Effector memory CD4-positive, alpha-beta T cell (primary cell): ENCODE measurements at places on chromosomes 4 and X.

- DNase-seq = no peak
Observed at GRCh38 chrX:7147413-7147977, at the start of gene STS. Gene STS (plus strand): TSS chrX:7147712. CDS start chrX:7253200, 105,488 bp downstream.

DNA sequence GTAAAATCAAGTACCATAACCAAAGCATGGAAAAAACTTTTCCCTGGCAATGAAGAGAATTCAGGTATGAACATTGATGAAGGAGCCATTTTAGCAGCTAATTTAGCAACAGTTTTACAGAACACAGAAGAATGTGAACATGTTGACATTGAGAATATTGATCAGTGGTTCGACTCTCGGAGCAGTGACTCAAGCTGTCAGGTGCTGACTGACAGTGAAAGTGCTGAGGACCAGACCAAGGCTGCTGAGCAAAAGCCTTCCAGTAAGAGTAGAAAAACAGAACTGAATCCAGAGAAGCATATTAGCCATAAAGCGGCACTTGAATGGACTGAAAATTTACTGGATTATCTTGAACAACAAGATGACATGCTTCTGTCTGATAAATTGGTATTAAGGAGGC, 2.8 kb downstream of the TIGD2 start:
- DNase-seq = no peak

DNA sequence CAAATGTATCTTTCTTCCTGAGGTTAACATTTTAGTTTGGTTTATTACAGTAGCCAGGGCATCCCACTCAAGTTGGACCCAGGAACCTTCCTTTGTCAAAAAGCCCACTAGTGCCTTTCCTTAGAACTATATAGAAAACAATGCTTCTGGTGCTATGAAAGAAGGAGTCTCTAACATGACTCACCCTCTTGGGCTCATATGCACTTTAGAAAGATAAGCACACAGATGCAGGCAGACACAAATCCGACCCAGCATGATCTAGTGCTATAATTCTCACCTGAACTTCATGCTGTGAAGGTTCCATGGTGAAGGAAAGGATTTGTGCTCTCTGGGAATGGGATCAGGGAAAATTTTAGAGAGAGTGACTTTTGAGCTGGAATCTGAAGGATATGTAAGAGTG, 289.4 kb downstream of the ANKRD50 start:
- no peak for DNase-seq

- DNase-seq = no peak
Observed at GRCh38 chr4:37555322-37555721, 130.9 kb downstream of the RELL1 start.

DNA sequence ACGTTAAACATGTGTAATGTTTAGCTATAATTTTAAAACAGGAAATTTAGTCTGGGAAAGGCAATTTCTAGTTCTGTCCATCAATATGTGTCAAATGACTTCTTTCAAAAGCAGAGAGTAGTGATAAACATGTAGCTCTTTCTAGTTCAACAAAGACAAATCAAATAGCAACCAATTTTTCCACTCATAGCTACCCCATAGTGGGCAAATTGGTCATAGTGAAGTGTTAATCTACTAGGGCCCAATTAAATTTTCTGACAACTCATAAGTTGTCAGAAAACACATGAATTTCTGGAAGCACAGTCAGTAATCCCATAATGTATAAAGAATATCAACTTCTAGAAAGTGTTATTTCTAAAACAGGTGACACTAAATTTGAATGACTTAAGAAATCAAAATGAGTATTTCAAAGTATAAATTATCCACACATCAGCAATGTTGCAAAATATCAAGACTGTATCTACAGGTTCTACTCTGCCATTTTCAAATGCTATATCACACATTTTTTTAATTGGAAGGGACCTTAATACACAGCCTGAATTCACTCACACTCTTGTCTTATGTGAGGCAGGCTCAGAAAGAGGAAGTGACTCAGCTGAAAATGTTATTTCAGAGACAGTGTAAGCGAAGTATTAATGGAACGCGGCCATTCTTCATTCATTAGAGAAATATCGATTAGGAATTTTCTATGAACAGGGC, 7.7 kb downstream of the OCIAD2 start:
- no peak for DNase-seq

DNA sequence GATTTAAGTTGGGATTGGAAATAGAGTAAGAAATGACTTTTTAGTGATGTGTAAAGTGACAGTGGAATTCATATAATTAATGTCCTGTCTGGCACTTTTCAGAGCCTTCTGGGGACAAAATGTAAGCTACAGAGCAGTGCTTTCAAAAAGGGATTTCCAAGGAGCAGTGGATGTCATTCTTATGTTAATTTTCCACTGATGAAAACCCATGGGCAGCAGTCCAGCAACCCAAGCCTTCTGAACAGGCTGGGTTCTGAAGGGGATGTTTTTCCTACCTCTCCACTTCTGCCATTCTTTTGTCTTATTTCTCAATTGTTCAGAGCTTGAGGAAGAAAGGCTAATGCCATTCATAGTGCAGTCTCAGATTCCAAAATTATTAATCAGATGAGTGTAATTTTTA, 717.6 kb upstream of the HS3ST1 start:
- DNase-seq = no peak

DNA sequence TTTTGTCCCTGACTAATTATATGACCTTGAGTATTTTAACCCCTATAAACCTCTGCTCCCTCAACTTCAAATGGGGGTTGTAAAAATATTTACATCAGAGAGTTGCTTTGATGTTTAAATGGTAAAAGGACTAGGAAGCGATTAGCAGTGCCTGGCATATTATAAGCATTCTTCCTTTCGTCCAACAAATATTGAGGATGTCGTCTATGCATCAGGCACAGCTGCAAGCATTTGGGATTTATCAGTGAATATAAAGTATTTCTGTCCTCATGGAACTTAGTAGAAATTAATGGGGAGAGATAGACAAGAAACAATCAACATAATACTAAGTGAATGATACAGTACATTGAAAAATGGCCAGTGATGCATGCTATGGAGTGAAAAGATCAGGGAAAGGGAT, 115.5 kb upstream of the EDNRA start:
- DNase-seq = no peak

GRCh38 chrX:136159611-136160025, 12.3 kb downstream of the FHL1 start:
- no peak for DNase-seq

GRCh38 chrX:29435396-29435795, 780.0 kb upstream of the MAGEB2 start:
- DNase-seq = no peak

DNA sequence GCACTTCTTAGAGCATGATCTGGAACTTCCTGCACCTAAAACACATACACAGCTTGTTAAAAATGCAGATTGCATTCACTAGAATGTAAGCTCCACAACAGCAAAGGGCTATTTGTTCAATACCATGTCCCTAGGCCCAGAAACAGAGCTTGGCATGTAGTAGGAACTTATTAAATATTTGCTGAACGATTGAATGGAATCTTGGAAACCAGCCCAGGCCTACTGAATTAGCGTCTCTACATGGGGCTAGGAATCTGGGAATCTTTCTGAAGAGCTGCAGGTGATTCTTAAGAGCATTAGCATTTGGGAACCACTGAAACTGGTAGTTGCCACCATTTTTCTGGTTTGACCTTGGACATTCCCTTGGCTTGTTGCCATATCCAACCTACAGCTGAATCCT, 234.1 kb downstream of the STIM2 start:
- no peak for DNase-seq

- DNase-seq = no peak
Observed at GRCh38 chrX:136496186-136496763, 1.1 kb upstream of the HTATSF1 start.

GRCh38 chr4:16292585-16292984, 66.3 kb upstream of the TAPT1 start:
- DNase-seq = no peak

DNA sequence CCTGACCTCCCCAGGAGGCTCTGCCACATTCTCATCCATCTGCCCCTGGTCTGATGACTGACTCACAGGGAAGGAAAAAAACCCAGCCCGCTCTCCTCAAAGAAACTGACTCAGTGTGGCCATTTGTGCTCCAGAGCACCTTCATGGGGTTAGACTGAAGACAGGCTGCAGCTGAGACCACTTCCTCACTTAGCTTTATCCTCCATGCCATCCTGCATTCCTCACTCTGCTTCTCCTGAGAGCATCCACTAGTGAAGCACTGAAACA, 35.9 kb upstream of the HPSE start:
- DNase-seq = no peak

DNA sequence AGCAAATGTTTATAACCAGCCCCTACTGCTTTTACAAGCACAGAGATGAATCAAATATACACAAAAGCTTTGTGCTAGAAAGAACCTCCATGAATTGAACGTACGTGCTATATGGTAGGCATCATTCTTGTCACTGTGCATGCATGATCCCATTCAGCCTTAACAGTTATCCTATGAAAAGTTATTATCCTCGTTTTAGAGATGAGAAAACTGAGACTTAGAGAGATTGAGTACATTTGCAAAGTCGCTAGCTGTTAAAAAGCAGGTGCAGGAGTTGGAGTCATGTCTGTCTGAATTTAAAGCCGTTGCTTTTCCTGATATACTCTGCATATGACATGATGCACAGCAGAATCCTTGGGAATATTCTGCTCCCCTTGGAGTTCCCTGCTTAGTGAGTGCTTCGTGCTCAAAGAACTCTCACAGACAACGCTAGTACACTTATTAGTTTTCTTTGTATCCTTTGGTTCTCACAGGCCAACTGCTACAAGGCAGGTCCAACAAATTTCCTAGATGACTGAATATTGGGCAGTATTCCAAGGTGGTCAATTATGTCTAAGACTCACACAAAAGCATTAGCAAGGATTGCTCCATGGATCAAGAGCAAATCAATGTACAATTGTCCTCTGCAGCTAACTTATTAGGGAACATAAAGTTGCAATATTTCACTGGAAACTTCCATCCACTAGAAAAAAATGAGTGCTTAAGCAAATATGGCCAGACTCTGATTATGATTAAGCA, 42.8 kb upstream of the TRIM2 start:
- no peak for DNase-seq

DNA sequence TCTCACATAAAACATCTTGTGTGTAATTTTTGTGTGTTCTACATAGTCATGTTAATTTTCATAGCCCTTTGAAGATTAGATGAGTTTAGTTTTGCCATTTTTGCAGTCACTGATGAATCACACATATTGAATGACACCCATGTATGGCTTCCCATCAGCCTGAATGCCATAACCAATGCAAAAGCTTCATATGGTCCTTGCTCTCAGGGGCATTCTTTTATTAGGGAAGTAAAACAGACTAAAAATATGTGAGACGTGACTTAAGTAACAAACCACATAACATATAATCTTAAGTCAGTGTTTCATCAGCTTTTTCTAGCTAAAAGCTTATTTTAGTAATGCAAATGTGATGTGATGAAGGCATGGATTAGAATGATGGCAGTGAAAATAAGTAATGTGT, 8.2 kb downstream of the SLC25A4 start:
- no peak for DNase-seq

GRCh38 chr4:86890790-86891189, 1.4 kb downstream of the C4orf36 start:
- no peak for DNase-seq

DNA sequence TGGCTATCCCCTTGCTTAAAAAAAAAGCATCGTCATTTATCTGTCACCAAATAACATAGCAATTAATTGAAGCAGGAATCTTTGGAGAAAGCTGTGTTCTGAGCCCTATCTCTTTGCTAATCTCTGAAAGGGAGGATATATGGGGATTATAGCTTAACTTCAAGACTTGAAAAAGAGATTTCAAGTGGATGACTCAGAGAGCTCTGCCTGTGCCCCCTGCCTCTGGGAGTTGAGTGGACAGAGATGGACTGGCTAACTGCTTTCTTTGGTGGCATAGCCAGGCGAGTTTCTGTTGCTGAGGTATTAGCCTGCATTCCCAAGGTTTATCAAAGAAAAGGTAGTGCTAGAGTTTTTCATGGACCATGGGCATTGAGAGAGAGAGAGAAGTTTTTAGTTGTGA, 91.6 kb downstream of the DDIT4L start:
- DNase-seq = no peak

DNA sequence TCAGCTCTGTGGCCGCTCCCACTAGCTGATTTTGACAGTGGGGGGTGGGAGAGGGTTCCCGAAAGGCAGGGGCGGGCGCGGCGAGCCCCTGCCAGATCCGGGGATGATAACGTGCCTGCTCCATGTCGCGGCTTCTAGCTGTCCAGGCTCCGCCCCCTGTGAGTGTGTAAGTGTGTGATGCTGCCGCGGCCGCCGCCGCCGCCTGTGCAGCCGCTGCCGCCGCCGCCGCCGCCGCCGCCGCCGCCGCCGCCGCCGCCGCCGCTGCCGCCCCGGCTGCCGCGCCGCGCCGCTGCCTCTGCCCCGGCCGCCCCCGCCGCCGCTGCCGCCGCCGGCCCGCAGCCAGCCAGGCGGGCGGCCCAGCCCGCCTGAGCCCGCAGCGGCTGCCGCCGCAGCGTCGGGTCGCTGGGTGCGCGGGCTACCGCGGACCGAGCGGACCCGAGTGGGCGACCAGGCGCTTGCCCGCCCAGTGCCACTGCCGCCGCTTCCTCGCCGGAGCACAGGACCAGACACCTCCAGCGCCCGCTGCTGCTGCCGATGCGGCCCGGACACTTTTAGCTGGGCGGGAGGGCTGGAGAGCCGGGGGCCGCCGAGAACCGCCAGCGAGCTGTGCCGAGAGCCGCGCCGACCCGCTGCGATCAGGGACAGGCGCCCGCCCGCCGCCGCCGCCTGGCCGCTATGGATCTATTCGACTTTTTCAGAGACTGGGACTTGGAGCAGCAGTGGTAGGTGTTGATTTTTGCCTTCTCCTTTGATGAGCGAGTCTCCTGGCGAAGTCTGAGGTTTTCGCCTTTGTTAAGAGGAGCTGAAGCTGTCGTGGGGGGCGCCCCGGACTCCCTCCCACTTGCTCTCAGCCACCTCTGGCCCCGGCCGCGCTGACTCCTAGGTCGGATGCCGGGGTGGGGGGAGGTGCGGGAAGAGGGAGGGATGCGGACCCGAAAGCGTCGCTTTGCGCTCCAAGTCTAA, at the start of gene AFF2:
Gene AFF2 (plus strand): TSS at position 195 of the 963 bp plus-strand sequence. CDS start 481 bp downstream, at position 676.
- peak; percentile 9 for DNase-seq

GRCh38 chr4:94256828-94257227, 49.2 kb downstream of the SMARCAD1 start:
- no peak for DNase-seq

- DNase-seq = no peak
Observed at GRCh38 chr4:2689825-2690700, 66.1 kb downstream of the TNIP2 start.

GRCh38 chrX:136781180-136781797, 557 bp upstream of the ARHGEF6 start:
- no peak for DNase-seq

GRCh38 chr4:102399021-102399420, 53.7 kb upstream of the SLC39A8 start:
- DNase-seq = no peak

DNA sequence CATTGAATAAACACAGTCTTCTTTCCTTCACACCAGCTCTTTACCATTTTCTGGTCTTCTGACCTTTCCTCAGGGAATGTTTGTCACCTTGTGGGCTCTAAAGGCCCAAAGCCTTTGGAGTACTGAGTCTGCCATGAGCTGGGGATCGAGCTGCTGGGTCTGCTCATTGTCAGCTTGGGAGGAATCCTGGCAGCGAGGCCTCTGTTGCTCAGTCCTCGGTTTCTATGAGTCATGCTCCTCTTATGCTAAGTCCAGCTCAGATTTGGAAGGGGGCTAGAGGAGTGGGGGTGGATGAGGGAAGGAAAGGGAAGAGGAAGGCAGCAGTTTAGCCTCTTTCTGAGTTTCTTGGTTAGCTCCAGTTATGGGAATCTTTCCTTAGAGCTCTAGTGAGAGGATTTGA, 31.1 kb downstream of the NHSL2 start:
- no peak for DNase-seq

GRCh38 chr4:9870165-9870790, 88.8 kb downstream of the DRD5 start:
- DNase-seq = no peak

GRCh38 chr4:60992037-60992436, 208.1 kb upstream of the ADGRL3 start:
- no peak for DNase-seq
